Spleen (tissue), 13 donors: ENCODE measurements at places on chromosomes 7 and 10. TPM values are rescaled to one million over a fixed set of nuclear protein-coding genes. Genes with fewer than 3 reads are reported as not detected.
A peak's percentile ranks its signal among the peaks of the same experiment; 100 is the strongest.

DNA sequence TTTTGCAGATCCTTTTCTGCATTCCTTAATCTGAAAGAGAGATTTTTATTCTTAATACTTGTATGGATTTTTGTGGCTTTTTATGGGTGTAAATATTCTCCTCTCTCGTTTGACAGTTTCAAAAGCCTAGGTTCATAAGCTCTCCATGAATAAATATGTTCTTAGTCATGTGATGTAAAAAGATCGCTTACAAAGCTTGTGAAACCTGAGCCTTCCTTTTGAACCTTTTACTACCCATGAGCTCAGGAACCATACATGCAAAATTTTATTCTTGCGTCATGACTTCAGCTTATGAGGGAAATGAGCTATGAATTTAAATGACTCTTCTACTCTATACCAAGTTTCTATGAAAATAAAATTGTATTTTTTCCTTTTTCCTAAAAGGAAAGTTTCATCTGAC is 98.7 kb downstream of the POLL start:
- DNase-seq, result no peak

The CDK1 gene
- 4.2 TPM for total RNA-seq

- DNase-seq, result no peak
Measured at GRCh38 chr7:142629588-142630260, 119.5 kb upstream of the PRSS1 start.

The SMC3 gene
- total RNA-seq, result 34.7 TPM

The SEC23IP gene
- total RNA-seq, result 59.9 TPM

DNA sequence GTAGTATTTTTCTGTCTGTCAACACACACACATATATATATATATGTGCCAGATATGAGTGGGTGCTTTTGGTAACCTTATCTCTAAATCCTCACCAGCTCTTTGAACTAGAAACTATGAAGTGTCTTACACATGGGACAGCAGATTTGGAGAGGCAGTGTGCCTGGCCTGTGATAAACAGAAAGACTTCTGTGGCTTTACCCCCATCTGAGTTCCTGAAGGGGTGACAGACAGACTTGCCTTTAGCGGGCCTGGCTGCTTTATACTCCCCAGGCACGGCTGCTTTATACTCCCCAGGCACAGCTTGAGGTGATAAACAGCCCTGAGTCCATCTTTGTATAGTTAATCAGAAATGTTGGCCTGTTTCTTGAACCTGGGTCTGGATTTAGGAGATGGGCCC is 5.6 kb downstream of the BAG3 start:
- DNase-seq, result no peak

DNA sequence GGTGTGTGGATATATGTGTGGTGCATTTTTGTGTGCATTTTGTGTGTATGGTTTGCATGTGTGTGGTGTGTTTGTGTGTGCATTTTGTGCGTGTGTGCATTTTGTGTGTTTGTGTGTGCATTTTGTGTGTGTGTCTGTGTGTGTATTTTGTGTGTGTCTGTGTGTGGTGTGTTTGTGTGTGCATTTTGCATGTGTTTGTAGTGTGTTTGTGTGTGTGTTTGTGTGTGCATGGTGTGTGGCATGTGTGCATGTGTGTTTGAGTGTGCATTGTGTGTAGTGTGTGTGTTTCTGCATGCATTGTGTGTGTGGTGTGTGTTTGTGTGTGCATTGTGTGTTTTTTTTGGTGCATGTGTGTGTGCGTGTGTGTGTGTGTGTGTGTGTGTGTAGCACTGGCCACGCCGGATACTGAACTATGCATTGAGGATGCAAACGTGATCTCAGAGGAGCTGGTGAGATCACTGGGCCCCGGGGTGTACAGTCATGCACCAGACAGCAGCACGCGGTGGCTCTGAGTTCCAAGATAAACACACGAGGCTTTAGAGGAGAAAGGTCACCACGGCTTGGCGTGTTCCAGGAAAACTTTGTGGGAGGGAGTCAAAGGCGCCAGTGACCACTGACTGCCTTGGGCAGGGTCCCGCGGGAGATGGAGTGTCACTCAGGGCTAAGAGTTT is 106.6 kb upstream of the SHH start:
- DNase-seq, result no peak

The OR9A2 gene
- total RNA-seq, result 0.64 TPM

DNA sequence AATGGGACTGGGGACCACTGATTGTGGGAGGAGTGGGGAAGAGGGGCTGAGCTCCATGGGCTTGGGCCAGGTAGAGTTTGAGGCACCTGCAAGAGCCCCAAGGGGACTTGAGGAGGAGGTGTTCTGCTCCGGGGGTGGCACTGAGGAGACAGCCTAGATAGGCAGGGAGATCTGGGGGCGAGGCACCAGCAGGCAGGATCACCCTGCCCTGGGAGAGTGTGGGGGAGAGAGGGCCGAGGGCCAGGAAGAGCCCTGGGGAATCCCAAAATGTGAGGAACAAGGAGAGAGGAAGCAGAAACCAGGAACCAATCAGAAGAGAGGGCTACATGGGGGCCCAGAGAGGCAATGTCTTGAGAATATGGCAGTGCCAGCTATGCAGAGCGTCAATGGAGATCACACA is 34.6 kb downstream of the LEP start:
- peak; percentile 47 for DNase-seq

GRCh38 chr10:79358811-79359210 is 11.5 kb downstream of the PPIF start:
- DNase-seq, result peak; percentile 12

DNA sequence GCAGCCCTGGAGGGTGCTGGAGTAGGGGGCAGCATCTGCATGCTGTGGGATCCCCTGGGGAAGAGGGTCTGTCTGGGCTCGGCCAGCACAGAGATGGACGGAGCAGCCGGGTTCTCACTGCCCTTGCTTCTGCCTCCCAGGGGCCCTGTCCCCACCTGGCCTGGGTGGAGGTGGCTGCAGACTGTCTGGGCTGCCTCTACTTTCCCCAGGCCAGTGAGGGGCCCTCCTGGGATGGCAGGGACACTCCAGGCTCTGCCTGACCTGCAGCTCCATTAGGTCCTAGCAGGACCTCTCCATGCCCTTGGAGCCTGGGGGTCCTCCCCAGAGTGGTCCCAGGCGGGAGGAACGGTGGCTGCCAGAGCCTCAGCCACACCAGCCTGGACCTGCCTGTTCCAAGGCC is 63.7 kb downstream of the PWWP2B start:
- DNase-seq, result peak; percentile 69

The CABCOCO1 gene
- total RNA-seq, result not detected

DNA sequence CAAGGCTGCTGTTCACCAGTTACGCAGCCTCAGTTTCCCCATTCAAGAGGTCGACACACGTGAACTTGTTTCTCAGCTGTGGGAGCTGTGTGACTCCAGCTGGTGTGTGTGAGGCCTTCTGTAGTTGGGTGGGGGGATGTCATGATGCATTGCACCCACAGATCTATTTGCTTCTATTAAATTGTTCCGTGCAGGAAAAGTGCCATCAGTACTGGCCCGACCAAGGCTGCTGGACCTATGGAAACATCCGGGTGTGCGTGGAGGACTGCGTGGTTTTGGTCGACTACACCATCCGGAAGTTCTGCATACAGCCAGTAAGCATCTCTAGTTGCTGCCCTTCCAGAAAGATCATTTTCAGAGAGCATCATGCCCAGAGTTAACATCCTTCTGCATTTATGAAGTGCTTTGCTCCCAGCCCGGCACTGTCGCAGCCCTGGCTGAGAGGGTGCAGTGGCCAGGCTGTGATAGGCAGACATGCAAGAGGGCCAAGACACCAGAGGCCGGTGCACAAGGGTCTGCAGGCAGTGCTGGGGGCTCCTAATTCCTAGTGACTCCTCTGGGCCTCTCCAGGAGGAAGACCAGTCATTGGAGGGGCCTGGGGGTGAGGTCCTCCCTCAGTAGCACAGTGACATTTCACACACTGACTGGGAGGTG is 60.2 kb downstream of the MKI67 start:
- peak; percentile 80 for DNase-seq

DNA sequence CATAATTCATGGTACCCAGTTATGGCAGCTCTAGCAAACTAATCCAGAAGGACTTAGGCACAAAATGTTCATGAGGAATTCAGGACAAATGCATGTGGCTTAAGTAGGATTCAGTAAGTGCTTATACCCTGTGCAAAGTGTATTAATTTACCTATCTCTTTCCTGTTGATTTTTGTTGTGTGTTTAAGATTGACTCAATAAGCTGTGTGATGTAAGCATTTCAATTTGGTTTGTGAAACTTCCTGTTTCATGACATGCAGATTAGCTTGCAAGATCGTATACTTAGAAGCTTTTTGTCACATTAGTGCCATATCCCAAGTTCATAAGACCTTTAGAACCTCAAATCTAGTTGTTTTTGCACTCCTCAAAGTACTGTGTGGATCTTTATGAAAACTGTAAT is 416.7 kb downstream of the ARL4A start:
- no peak for DNase-seq

GRCh38 chr7:134693256-134693655 is 46.6 kb downstream of the BPGM start:
- no peak for DNase-seq

DNA sequence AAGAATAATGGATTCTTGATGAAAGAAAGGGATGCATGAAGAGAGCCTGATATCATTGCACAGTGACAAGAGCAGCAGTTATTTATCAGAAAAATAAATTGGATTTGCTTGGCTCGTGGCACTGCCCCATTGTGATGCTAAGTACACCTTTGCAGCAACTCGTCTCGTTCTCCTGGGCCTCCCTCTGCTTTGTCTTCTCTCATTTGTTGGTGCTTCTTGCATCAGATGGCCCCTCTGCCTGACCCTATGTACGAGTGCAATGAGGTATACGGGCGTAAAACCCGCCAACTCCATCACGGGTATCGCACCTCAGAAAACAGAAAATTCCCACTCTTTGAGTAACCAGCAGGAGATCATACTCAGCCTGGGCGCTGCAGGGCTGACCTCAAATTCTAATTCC is 107.2 kb upstream of the C10orf90 start:
- DNase-seq, result no peak

The IKZF1 gene
- 283 TPM for total RNA-seq

GRCh38 chr10:89022734-89023133 is 32.1 kb downstream of the FAS start:
- DNase-seq, result no peak

- no peak for DNase-seq
Measured at GRCh38 chr10:110679486-110680272, 35.5 kb downstream of the RBM20 start.

DNA sequence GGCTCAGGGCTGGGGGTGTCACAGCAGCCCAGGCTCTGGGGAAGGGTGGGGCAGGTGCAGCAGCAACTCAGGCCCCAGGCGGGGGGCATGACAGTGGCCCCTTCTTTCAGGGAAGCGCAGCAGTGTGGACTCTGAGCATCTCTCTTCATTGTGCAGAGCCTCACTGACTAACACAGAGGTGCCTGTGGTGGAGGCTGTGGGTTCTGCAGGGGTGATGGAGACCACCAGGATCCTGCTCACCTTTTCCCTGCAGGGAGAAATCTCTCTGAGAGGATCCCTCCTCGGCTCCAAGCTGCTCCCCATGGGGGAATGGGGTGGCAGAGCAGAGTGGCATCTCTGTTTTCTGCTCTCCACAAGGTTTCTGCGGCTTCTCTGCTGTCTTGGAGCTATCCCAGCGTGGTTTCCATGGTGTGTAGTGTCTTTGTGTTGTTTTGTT is 37.8 kb upstream of the SHH start:
- DNase-seq, result no peak

DNA sequence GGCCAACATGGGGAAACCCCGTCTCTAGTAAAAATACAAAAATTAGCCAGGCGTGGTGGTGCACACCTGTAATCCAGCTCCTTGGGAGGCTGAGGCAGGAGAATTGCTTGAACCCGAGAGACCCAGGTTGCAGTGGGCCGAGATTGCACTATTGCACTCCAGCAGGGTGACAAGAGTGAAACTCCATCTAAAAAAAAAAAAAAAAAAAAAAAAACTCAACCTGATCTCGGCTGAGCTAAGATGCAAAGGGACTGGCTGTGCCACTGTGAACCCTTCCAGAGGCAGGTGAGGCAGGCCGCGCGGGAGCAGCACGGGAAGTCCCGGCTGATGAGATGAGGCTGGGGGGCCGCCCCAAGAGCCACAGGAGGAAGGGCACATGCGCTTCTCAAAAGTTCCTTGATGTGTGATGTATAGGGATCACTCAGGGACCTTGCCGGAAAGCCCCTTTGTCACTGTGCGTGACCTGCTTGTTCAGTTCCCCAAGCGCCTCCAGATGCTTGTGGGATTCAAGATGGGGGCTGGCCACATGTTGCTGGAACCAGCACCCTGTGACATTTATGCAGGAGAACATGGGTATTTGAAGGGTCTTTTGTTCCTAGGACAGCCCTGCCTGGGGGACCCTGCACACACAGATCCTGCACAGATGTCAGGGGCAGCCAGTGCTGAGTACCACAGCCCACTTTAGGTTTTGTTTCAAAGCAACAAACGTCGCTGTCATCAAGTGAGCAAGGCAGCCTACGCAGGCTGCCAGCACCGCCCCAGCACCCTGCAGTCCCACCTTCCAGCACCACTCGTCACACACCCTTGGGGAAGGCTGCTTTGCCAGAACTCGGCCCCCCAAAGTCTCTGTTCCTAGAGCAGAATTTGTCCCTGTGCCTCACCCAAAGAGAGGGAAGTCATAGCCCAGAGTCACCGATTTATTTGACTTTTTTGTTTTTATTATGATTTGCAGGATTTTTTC is 74.8 kb upstream of the SH2B2 start:
- no peak for DNase-seq

DNA sequence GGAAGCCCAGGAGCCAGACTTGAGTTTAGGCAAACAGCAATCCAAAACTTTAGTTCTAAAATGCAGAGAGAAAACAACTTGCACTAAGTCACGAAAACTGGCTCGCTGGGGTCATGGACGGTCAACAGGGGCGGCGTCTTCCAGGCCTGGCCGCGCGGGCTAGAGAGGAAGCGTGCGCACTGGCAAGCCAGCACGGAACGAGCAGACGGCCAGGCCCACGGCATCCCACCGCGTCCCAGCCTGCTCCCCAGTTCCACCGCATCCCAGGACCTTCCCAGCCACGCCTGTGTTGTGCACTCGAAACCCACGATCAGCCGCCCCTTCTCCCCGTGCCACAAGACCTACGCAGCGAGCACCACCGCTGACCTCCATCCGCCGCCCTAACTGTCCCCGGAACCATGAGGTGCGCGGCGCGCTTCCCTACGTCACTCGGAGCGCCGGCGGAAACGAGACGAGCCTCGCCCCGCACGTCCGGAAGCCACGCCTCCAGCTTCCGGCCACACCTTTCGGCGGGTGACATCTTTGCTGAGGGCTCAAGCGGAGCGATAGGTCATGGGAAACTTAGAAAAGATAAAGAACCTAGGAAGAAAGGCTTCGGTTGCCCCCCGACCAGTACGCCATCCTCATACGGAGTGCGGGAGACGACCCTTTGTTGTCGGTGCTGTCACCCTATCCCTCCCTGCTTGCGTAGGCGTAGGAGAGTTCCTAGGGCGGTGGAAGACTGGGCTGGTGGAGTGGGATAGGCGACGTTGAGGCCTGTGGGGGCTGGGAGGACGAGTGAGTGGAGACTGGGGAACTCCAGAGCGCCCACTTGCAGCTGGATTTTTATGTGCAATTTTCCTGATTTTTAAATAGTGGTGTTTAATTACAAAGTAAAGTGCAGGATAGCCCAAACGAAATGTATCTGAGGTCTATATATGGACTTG is at the start of gene TBRG4:
TBRG4 (minus strand) TSS at position 400 of the 926 bp plus-strand sequence. CDS start 2,460 bp downstream, outside the sequence.
- DNase-seq, result peak; percentile 99

DNA sequence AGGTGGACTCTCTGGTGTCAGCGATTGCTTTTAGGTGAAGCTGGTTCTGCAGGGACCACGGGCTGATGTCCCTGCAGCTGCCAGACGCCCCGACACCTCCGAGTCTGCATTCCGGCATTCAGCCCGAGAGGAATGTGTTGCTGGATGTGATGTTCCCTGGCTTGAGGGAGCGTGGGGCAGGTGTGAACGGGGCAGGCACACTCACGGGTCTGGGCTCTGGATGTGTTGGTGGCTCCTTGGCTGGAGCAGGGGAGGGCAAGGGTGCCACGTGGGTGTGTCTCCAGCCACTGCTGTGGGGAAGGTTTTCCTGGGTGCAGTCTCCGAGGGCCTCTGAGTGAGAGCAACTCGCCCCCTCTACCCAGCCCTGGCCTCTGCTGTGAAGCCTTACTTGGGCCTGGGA is 140.5 kb downstream of the CAMK1D start:
- peak; percentile 61 for DNase-seq
